ENCODE measurements at places on chromosomes 5 and 9.

- DNase-seq: no peak
Measured at GRCh38 chr5:8663374-8663773, 794.4 kb downstream of the MTRR start.

- DNase-seq: no peak
Measured at GRCh38 chr9:89379031-89379430, 60.7 kb downstream of the SECISBP2 start.

GRCh38 chr9:69605406-69605805 lies 66.8 kb downstream of the APBA1 start:
- no peak for DNase-seq

GRCh38 chr9:14756291-14756690 lies 33.8 kb upstream of the CER1 start:
- no peak for DNase-seq

DNA sequence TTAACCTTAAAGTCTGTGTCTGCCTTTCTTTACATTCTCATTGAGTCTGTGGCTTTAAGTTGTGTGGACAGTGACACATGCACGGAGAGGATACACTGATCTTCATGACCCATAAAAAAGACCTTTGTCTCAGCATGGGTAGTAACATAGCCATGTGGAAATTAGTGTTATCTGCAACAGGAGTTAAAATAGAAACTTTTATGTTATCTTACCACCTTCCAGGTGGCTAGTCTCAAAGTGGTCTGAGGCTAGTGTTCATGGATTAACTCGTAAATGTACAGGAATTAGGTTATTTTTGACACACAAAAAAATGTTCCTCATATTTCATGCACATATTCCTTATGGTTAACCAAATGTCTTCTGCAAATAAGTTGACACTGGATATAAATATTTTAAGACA lies 607.0 kb downstream of the ISL1 start:
- no peak for DNase-seq

- no peak for DNase-seq
Measured at GRCh38 chr5:19048726-19049125, 939.3 kb downstream of the CDH18 start.

- DNase-seq: no peak
Measured at GRCh38 chr5:14486486-14486885, 95.1 kb upstream of the OTULINL start.

DNA sequence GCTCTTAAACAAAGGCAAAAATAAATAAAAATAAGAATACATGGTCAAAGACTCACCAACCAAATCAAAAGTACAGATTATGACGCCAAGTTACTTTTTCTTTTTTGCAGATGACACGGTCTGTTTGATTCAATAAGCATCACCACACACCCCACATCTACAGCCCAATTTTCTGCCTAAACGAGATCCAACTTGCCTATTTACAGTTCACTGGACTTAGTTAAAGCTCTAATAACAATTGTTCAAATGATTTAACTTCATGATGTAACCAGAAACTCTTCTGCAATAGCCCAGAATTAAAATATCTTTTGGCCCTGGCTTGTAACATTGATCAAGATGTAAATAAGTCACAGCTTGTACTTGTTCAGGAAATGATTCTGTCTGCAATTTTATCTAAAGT lies 590.3 kb upstream of the C9orf72 start:
- no peak for DNase-seq

- no peak for DNase-seq
Measured at GRCh38 chr9:128632066-128632465, 24.6 kb downstream of the DYNC2I2 start.

DNA sequence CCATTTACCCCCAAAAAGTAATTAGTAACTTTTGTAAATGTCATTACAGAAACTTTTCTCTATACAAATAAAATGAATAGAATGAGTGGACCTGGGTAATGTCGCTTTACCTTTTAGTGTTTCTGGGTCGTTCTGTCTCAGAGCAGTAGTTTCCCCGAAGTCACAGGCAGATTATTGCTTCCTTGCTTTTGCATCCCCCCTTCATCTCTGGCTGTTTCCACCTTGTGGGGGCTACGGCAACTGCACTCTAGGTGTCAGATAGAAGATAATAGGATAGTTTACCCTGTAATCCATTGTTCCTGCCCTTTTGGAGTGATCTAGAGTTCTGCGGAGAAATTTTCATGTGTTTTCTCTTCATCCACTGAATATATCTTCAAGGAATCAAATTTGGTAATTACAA lies 68.7 kb downstream of the PRR16 start:
- DNase-seq: no peak

DNA sequence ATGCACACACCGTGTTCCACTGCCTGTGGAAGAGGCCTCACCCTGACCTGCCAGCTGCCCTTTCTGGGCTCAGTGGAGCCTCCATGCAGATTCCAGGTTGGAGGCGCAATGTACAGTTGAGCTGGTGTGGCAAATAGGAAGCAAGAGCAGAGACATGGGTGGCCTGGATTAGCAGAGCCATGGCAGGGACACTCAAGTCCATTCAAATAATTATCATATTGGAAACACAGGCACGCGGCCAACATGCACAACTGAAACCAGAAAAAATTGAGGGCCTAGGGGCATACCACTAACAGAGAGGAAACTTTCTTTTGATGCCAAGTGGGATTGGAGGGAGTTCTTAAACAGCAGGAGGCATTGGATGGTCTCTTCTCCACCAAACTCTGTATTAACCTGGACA lies 35.8 kb downstream of the OTULINL start:
- DNase-seq: no peak

DNA sequence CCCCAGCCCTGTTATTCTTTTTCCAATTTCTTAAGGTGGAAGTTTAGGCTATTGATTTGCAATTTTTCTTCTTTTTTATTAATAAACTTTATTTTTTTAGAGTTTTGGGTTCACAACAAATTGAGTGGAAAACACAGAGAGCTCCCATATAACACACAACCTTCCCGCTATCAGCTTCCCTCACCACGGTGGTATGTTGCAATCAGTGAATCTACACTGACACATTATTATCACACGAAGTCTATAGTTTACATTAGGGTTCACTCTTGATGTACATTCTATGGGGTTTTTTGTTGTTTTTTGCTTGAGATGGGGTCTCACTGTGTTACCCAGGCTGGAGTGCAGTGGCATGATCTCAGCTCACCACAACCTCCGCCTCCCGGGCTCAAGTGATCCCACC lies 4.8 kb upstream of the NFX1 start:
- no peak for DNase-seq

DNA sequence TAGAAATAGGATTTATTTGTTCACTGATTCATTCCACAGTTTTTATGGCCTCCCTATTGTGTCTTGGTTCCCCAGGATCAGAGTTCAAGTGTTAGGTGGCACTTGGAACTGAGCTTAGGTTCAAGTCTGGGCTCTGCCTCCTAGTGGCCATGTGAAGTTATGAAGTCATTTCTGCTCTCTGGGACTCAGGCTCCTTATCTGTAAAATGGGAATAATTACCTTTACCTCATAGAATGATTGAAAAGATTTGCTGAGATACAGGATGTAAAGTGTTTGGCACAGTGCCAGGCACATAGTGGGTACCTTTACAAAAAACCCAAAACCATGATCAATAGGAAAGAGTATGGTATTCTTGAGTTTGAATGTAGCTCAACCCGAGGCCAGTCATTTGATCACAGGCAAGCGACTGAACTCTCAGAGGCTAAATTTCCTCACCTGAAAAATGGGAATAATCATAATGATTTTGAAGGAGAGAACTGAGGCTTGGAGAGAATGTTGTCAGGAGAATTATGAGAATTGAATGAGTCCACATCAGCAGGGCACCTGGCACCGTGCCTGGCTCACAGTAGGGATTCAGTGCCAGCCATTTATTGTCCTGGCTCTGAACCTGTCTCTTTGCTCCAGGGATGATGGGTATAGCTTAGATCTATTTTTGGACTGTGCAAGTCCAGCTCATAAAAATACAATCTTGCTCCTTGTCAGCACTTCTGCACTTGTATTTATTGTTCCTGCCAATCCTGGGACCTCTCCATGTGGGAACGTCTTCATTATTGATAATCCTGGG lies 10.8 kb downstream of the NSG2 start:
- DNase-seq: no peak

GRCh38 chr5:89353837-89354551 lies 471.0 kb upstream of the MEF2C start:
- DNase-seq: no peak

DNA sequence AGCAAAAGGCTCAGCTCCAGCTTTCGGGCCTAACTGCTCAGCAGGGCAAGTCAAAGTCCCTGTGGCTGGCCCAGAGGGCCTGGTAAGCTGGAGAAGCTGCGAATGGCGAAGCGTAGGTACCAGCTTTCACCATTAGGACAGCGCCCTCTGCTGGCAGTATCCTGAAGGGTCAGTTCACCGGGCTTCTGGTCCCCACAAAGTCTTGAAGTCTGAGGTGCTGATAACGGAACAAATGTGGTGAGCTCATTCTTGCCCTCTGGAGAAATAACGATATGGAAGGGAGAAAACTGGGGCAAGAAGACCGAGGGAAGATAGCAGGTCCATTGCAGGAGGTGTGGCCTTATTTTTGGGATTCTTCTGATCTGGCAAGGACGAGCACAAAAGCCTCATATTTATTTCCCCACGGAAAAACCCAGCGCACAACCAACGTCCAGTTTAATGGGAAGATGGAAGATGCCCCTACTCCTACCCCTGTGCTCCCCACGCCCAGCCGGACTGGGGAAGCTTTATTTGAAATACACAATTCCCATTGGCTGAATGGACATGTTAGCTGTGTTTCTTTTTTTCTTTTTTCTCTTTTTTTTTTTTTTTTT lies 7.2 kb downstream of the SOWAHA start:
- peak; percentile 86 for DNase-seq

DNA sequence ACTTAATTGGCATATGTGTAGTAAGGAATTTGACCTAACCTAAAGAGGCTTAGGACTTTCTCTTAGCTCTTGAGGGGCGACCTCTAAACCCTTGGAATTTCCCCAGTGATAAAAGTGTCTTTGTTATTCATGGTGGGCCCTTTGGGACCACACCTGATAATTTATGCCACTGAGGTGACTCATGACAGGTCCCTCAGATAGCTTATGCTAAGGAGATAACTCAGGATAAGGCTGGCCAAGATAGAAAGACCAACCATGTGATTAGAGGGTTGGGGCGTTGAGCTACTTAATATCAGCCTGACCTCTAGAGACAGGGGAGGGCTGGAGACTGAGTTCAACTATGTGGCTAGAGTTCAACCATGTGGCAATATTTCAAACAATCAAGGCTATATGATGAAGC lies 218.1 kb downstream of the AP3B1 start:
- DNase-seq: no peak

DNA sequence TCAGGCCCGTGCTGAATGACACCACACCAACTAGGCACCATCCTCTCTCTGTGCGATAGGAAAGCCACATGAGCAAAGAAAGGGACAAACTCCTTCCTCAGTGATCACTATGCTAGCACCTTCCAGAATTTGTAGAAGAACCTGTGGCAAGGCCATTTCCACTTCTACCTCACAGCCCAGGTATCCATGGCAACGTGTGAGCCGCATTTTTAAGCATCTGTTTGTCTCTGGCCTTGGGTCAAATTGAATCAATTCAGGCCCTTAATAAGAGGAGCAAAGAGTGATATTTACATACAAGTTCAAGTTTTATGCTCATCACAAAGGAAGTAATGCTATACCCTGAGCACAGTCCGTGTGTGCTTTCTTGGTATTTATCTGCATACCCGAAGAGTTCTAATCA lies 179.3 kb downstream of the SLC12A2 start:
- no peak for DNase-seq

GRCh38 chr5:93545872-93546271 lies 35.1 kb downstream of the NR2F1-AS1 start:
- no peak for DNase-seq

DNA sequence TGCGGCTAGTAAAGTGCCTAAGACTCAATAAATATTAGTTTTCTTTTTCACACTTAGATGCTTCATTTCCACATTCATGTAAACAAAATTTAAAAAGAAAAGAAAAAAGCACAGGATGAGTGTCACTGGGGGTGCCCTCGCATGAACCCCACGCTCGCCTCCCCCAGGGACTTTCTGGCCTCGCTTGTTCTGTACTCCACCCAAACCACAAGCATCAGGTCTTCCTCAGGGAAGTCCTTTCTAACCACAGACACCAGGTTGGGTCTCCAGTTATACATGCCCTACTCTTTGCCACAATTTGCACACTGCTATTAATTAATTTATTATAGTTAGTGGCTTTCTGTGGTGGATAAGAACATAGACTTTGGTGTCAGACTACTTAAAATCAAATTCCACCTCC lies 92.4 kb downstream of the RORB start:
- no peak for DNase-seq

GRCh38 chr5:5301176-5301575 lies 121.3 kb upstream of the ICE1 start:
- DNase-seq: no peak

- no peak for DNase-seq
Measured at GRCh38 chr5:142159354-142159753, 50.8 kb downstream of the NDFIP1 start.

GRCh38 chr5:175656966-175657365 lies 905 bp upstream of the HRH2 start:
- DNase-seq: no peak

DNA sequence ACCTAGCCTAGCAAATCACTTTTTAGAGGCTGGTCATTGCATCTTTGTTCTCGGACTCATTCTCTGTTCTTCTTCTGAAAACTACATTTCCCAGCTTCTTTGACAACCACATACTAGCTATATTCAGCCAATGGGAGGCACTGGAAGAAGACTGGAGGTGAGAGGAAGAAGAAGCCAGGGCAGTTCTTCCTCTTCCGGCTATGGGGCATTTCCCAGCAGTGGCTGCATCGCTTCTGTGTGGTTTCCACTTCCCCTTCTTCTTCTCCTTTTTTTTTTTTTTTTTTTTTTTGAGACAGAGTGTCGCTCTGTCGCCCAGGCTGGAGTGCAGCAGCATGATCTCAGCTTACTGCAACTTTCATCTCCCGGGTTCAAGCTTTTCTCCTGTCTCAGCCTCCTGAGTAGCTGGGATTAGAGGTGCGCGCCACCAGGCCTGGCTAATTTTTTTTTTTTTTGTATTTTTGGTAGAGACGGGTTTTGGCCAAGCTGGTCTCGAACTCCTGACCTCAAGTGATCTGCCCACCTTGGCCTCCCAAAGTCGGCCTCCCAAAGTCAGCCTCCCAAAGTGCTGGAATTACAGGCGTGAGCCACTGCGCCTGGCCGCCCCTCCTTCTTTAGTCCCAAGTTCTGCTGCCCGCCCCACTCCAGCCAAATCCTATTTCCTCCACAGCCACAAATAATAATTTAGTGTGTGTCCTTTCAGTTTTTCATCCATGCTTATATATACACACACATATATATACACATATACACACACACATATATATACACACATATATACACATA lies 6.9 kb upstream of the UBAP1 start:
- DNase-seq: peak; percentile 51

- no peak for DNase-seq
Measured at GRCh38 chr9:129351058-129351641, 173.1 kb upstream of the IER5L start.

GRCh38 chr5:14937254-14937653 lies 65.7 kb upstream of the ANKH start:
- DNase-seq: no peak

- DNase-seq: no peak
Measured at GRCh38 chr5:122183098-122183787, 53.9 kb downstream of the ZNF474 start.

DNA sequence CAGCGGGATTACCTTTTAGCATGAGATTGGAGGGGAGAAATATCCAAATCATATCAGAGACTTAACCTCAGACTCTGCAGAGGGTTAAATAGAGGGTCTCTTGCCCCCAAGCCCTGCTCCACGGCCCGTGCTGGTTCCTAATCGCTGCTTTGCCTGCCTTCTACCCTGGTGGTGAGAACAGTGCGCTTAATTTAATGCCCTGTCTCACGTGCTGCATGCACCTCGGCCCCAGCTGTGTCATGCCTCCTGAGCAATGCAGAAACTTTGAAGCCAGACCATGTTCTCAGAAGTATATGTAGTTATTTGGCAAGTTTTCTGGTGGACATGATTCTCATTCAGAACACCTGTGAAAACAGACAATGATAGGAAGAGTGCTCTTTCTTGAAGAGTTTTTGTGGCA lies 1.4 kb downstream of the OTULIN start:
- peak; percentile 56 for DNase-seq

Measured in activated naive CD4-positive, alpha-beta T cell treated with anti-CD3 and anti-CD28 coated beads, Interleukin-2, amount 50 U/mL, for 16 hours (primary cell).